NCI-H510A (cell line): ENCODE measurements at places on chromosomes 2 and 18.

- DNase-seq: no peak
These were observed 194.0 kb upstream of the RBBP8 start for GRCh38 chr18:22739061-22739642.

GRCh38 chr2:63827749-63828148 is 13.9 kb upstream of the UGP2 start:
- no peak for DNase-seq

- no peak for DNase-seq
These were observed 172.7 kb downstream of the HRH4 start for GRCh38 chr18:24633121-24633520.

GRCh38 chr2:48886919-48887318 is 131.4 kb upstream of the LHCGR start:
- DNase-seq: no peak

DNA sequence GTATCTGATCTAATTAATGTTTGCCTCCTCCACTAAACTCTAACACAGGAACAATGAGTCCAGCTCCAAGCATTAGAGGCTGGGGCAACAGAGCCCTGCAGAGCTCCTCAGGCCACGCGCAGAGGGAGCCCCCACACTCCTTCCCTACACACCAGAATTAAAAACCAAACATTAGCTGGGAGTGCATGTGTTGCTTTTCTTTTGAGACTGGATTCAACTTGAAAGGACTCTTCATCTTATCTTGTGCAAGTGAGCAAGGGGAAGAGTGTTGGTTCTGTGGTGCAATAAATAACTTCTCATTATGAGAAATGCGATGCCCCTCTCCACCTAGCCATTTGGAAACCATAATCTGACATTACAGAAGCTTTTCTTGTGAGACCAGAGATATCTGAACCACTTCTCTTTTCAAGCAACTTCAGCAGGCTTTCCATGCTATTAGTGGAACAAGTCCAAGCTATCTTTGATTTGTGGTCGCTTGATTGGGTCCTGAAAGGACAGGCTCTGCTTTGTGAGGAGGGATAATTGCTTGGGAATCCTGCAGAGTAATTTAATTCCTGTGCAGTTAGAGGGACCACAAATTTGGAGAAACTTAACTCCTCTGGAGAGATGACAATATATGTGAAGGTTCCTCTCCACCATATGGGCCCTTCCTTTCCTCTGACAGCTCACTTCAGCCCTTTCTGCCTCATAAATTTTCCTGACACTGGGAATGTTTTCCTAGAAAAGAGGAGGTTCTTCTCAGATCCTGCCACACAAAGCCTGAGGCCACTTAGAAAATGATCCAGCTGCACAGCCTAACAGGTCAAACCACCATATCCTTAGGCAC is 112.5 kb downstream of the ATL2 start:
- DNase-seq: no peak

DNA sequence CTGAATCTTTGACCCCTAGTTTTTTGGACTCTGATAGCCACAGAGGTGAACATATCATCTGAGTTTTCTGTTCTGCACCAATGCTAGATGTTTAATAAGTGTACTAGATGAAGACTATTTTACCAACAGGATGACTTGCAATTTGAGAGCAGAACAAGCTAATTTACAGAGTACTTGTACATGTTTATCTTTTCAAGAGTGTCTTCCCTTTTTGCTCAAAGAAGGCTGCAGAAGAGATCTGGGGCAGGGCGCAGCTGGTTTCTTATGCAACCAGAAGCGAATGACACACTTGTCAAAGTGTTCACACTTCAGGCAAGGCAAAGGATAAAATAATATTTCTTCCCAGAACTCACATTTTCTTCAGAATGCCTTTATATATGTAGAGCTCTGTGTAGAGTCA is 86.0 kb downstream of the VWA3B start:
- no peak for DNase-seq

- no peak for DNase-seq
These were observed 153.6 kb upstream of the KLF7 start for GRCh38 chr2:207319316-207319715.

DNA sequence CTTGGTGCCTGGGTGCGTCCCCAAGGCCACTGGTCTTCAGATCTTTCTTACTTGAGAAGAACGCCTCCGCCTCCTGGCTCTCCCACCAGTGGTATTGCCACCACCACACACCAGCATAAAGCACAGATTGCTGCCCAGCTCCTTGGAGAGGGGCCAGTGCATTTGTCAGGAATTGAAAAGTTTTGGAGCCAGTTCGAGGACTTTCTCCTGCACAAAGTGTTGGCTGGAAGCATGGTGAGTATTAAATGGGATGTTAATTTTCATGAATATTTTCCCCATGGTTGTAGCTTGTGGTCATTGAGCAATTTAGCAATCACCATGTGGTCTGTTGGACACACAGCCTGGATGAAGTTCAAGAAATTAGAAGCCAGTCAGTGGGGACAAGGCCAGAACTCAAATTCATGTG is 684.6 kb upstream of the FANCL start:
- no peak for DNase-seq

DNA sequence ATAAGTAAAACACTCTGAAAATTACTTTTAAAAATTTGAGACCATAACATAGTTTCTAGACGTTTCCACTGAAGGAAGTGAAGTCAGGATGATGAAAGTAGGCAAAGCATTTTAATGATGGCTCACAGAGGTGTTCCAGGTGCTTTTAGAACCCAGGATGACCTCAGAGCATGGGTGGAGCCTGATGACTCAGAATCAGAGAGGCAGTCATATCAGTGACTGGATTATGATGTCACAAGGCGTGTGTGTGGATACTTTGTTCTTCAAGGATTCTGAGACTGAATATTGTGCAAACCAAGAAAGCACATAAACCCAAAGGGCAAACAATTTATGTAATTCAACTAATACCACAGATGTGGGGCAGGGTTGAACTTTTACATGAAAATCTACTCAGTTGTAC is 208.0 kb upstream of the FBXO11 start:
- no peak for DNase-seq

DNA sequence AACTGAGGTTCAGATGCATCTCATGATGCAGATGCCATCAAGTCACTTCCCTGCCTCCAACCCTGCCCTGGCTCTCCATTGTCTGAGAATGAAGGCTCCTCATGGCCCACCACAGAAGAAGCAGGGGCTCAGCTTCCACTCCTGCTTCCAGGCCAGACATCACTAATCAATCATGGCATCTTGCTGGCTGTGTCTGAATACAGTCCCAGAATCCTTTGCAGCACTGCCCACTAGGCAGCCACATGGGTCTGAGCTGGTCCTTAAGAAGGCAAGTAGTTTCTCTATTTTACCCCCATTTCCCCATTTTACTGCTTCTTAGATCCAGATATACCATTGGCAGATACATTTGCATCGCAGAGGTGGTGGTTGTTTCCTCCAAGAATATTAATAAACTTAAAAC is 7.3 kb downstream of the ASPRV1 start:
- DNase-seq: no peak

DNA sequence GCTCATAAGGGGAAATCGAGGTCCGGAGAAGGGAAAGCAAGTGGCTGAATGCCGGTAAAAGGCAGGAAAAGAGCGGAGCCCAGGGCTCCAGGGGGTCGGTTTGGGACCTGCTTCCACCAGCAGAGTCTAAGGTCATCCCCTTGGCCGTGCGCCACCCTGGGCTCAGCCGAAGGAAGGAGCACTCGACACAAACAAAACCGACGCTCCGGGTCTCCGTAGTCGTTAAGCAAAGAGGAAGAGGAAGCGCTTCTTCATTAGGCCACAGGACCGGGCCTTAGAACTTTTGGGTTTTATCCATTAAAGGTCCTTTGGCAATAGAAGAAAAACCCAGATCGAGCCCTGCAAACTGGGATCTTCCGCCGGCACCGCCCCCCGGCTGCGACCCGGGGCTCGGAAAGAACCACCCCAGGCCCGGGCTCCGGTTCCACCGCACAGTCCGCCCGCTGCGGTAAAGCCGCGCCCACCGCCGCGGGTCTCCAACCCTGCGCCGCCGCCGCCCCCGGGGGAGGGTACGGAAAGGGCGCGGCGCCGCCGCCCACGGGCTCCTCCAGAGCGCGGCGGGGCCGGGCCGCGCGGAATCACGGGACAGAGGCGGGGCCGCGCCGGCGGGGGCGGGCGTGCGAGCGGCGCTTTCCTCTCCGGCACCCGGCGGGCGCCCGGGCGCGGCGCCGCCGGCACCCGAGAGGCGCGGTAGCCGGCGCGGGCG is at the start of gene TTL:
TTL (plus strand) TSS at position 629 of the 706 bp plus-strand sequence. CDS start 189 bp downstream, outside the sequence.
- DNase-seq: peak; percentile 52

DNA sequence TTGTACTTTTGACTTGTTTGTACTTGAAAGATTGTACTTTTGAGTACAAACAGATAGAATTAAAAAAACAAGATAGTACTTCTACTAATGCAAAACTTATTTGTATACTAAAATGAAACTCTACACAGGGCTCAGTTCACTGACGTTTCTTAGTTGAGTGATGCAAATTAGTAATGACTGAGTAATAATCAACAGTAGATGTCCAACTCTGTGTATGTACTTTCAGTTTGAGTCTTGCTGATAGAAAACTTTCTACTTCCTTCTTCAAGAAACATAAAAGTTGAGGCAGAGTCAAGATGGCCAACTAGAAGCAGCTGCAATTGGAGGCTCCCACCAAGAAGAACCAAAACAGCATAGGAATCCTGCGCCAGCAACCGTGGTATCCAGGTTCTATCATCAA is 585.0 kb downstream of the NR4A2 start:
- DNase-seq: no peak

DNA sequence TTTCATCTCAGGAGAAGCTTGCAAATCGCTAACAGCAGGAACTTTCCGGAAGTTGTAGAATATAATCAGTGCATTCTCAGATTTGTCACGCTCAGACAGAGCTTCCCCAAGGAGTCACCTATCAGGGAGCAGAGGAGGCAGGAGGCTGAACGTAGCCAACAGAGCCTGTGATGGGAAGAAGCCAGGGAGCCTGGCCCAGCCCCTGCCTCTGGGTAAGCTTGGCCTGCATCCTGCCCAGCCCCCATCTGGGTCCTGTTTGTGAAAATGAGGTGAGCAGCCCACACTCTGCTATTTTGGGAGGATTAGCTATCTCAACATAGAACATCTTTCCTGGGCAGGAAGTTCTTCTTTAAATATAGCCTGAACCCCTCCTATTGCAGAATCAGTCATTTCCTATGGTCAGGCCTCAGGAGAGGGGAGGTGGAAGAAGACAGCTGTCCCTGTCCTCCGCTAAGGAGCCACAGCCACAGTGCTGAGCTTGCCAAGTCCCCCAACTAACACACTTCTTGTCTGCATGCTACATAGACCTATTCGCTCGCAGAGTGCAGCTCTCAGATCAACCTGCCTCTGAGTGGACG is 19.2 kb upstream of the PKDCC start:
- DNase-seq: no peak

GRCh38 chr2:241767464-241768250 is 9.0 kb upstream of the GAL3ST2 start:
- no peak for DNase-seq

DNA sequence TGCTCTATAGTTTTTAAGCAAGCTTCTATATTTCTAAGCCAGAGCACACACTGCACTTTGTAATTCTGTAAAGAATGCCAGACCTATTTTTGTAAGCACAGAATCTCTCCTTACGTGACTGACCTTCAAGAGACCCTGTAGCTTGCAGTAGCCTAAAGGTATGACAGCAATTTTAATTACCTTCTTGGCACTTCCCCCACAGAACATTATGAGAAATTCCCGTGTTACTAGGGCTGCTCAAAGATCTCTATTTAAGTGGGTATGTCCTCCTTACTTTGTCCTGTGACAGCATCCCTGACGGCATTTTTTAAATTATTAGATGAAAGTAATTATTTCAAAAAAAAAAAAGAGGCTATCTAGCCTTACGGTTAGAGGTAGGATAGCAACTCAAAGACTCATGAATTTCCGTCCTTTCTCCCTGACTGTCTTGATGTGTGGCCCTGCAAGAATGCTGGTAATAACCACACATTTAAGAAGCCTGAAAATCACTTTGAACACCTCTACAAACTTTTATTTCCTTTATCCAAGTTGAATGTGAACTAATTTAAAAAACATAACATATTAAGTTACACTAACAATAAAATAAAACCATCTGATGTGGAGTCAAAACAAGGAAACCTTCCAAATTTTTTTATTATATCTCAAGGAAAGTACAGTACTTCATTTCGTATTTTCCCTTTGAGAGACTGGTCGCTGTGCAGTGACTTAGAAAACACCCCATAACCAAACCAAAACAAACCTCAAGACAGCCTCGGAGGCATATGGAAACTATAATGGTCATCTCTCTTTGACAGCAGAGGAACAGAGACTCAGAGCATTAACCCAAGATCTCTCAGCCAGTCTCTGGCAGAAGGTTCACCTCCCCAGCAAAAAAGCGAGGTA is 54.9 kb downstream of the THUMPD2 start:
- DNase-seq: no peak
